CD8-positive, alpha-beta memory T cell (primary cell): ENCODE measurements at places on chromosomes 16 and 17. TPM values are rescaled to one million over a fixed set of nuclear protein-coding genes. Genes with fewer than 3 reads are reported as not detected.

HOXB5 gene
- total RNA-seq = not detected

PDE6G gene
- total RNA-seq = 1.9 TPM

- no peak for DNase-seq
These were observed 12.5 kb downstream of the ABCC3 start for GRCh38 chr17:50647187-50647586.

GRCh38 chr16:78815713-78816112 lies 716.3 kb downstream of the WWOX start:
- DNase-seq = no peak

- no peak for DNase-seq
These were observed 1.4 kb upstream of the ATP6V0A1 start for GRCh38 chr17:42457107-42457792.

- DNase-seq = no peak
These were observed 4.6 kb downstream of the FOXJ1 start for GRCh38 chr17:76136276-76137000.

GRCh38 chr16:12546918-12547607 lies 256.6 kb downstream of the CPPED1 start:
- no peak for DNase-seq

DNA sequence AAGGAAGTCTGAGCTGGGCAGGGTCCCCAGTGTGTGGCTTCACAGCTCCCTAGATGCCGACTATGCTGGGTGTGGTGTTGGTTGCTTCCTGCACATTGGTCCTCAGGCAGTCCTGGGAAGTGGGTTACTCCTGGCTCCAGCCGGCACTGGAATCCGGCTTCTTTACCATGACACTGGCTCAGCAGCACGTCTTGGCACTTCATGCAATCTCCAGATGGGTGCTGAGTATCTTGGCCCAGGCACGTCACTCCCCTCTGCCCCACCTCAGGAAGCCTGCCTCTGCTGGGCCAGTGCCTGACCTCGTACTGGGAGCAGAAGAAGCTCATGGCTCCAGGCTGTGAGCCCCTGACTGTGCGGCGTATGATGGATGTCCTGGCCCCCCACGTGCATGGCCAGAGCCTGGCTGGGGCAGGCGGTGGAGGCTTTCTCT lies 24.5 kb downstream of the FCSK start:
- DNase-seq = no peak

KRTAP4-6 gene
- not detected for total RNA-seq

LPCAT2 gene
- total RNA-seq = 1.2 TPM

CA5A gene
- total RNA-seq = not detected

DEXI gene
- 31.6 TPM for total RNA-seq

DNA sequence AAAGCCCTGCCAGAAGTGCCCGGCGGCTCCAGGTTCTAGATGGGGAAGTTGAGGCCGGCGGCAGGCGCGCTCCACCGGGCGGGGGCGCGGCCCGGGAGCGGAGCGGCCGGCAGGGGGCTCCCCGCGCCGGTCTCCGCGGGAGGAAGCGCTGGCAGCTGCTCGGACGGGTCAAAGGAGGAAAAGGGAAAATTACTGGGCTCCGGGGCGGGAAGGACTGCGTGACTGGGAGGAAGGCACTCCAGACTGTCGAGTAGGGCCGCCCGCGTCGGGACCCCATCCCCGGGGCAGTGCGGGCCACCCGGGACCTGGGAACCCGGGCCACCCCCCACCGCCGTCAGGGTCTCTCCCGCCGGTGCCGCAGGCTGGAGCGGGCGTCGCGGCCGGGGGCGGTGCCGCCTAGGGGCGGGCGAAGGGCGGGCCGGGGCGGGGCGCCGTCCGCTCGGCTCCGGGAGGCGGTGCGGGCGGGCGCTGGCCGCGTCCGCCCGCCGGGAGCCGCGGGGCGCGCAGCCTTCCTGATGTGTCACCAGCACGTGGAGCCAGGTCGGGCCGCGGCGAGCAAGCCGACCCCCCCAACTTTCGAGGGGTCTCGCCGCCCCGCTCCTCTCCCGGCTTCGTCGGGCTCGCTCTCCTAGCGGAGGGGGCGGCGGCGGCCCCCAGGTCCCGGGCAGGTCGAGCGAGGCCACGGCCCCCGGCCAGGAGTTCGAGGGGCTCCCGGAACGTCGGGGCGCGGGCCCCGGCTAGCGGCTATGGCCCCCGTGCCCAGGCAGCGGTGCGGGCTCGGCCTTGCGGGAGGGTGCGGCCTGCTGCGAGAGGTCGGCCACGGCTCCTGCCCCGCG lies 167.5 kb downstream of the RAB11FIP4 start:
- DNase-seq = peak; percentile 37

DNA sequence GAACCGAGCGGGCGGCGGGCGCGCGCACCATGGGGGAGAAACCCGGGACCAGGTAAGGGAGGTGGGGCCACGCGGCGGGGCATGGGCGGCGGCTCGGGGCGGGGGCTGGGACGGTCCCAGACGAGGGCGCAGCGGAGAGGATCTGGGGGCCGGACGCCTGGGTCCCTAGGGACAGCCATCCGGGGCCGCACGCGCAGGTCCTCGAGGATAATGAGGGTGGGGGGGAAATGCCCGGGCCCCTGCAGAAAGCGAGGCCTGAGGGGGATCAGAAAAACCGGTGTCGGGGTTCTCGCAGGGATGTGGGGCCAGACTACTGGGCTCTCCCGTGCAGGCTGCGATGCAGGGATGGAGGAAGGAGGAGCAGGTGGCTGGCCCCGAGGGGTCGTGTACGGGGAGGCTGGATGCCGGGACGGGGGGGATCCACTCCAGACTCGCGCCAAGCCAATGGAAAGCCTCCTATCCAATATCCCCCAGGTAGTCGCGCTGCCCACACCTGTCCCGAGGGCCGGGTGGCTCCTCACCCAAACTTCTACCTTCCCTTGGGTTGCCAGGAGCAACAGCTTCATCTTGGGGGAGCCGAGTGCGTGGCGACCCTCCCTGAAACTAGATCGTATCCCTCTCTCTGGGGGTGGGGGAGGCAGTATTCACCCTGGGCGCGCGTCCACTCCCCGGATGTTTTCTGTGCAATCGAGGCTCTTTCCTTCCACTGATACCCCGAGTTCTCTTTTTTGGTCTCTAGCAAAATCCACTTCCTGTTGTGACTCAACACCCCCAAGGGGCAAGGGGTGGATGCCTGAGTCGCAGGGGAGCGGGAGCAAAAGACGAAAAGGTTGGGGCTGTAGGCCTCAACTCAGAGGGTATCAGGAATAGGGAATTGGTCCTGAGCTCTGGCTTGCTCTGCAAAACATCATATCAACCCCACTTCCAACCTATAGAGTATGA lies 532 bp downstream of the ARRB2 start:
- DNase-seq = peak; percentile 73

GRCh38 chr16:79098907-79099306 lies 501.6 kb downstream of the MAF start:
- DNase-seq = no peak

TRPV3 gene
- 0.49 TPM for total RNA-seq

DNA sequence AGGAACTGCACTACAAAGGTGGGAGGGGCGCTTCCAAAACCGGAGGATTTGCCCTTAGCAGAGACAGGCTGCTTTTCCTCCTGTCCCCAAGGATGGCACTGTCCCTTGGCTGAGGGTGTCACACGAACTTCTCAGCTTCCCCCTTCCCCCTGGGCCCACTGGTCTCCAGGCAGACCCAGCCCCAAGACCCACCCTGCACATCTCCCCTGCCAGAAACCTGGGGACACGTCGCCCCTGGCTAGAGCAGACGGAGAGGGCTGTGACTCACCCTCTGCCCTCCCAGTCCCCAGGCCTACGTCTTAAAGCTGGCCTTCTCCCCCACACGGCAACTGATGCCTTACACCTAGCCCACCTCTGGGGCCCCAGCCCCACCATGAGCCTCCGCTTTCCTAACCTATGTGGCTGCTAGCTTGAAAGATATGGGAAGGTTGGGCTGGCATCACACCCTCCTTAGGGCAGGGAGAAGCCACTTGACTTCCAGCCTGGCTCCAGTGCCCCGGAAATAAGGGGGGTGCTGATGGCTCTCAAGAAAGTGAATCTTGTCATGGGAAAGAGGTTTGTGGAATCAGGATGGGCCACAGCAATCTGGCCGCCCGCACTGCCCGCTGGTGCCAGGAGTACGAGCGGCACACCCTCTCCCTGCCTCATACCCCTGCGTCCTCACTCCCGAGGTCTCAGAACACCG lies 4.6 kb downstream of the ZNF319 start:
- peak; percentile 45 for DNase-seq

GRCh38 chr17:2361010-2361760 lies 23.9 kb downstream of the SGSM2 start:
- DNase-seq = no peak

- DNase-seq = peak; percentile 60
These were observed 717 bp upstream of the CNP start for GRCh38 chr17:41965694-41966462.

RAMP2 gene
- not detected for total RNA-seq

DNA sequence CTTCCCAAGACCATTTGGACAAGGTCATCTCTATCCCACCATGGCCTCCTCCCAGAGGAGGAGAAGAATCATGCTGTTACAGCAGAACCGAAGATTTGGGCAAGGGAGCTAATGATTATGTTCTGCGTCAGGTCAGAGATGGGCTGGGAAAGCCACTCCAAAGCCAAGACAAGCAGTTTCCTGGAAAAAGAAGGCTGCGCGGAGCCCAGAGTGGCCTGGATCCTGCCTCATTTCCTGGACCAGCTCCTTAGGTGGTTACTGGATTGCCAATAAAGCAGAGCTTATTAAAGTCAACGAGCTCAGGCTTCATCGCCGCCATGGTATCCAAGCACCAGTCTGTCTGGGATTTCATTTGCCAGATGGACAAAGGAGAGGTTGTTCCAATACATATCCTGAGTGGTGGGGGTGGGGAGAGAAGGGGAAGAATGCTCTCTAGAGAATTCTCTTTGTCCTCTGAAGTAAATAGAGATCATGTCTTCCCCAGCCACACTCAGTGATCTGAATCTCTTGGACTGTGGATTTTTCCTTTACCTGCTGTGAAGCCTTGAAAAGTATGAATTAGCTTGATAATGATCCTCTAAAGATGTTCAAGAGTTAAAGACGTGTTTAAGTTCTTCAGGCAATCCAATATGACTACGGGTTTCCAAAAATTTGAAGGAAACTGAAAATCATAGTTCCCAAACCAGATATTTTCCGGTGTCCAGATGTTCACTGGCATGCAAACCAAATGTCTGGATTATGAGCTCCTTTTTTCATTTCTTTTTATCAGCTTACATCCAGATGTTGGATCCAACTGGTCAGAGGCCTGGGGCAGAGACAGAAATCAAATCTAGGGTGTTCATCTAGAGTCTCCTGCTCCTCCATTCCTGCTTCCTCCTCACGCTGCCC lies 17.7 kb downstream of the PRAC1 start:
- no peak for DNase-seq

GRCh38 chr16:4795181-4795827 lies at the start of gene SMIM22:
Gene SMIM22 (plus strand): TSS chr16:4795369. CDS start chr16:4795735, 366 bp downstream.
- no peak for DNase-seq

ACAP1 gene
- total RNA-seq = 216 TPM

ACBD4 gene
- total RNA-seq = 9.7 TPM

KCNG4 gene
- total RNA-seq = not detected
